OCI-LY7 (cell line): ENCODE measurements at places on chromosomes 7 and 10. TPM values are rescaled to one million over a fixed set of nuclear protein-coding genes. Genes with fewer than 3 reads are reported as not detected.

NAT16 gene
- not detected in 2 replicates for total RNA-seq

DNA sequence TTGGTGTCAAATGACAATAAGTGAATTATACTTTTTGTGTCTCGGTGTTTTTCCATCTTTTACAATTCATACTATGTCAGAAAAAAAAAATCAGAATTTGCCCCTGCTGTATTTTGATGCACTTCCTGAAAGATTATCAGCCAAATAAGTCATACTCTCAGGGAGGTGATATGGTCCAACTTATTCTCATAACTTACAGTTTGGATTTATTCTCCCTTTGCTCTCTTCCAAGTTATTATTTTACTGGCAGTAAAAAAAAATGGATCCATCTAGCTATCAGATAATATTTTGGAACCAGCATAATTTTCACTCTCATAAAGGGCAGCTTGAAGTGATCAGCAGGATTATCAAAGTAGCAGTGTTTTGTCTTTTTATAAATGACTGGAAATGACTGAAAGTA is 337.1 kb downstream of the BMPER start:
- DNase-seq: no peak

DRGX gene
- not detected in 2 replicates for total RNA-seq

DNA sequence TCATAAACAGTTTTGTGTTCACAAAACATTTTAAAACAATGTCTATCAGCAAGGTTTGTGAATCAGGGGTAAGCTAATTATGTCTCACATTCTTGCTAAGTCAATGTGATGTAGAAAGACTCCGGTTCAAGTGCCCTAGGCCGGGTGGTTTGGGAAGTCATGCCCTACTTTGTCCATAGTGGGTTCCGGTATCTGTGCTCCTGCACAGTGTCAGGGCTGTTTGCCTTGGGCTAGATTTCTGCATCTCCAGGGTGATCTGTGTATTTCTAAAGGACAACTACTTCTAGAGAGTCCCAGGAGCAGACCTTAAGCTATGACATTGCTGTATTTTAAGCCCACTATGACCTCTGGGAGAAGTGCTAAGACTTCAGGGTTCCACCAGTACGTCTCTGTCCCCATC is 504.1 kb downstream of the PLXNA4 start:
- no peak for DNase-seq

DNA sequence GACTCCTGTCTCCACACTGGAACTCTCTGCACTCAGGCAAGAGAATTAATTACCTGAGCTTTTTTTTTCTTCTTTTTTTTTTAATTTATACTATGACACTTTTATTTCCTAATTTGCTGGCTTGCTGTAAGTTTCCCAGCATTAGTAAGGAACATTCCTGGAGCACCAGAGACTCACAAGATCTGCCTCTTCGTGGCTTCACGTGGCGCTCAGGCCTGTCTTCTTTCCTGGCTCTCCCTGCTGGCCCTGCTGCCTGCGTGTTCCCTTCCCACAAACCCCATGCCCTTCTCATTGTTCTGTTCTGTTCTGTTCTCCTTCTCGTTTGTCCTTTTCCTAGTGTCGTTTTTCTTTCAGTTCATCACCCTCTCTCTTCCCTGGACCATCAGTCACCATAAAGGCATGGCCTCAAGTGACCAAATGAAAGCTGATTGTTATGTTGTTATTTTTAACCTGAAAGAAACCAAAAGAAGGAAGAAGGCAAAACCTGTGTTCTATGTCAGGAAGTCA is 591.6 kb upstream of the PFKP start:
- no peak for DNase-seq
